ENCODE measurements at places on chromosomes 13 and 19.

DNA sequence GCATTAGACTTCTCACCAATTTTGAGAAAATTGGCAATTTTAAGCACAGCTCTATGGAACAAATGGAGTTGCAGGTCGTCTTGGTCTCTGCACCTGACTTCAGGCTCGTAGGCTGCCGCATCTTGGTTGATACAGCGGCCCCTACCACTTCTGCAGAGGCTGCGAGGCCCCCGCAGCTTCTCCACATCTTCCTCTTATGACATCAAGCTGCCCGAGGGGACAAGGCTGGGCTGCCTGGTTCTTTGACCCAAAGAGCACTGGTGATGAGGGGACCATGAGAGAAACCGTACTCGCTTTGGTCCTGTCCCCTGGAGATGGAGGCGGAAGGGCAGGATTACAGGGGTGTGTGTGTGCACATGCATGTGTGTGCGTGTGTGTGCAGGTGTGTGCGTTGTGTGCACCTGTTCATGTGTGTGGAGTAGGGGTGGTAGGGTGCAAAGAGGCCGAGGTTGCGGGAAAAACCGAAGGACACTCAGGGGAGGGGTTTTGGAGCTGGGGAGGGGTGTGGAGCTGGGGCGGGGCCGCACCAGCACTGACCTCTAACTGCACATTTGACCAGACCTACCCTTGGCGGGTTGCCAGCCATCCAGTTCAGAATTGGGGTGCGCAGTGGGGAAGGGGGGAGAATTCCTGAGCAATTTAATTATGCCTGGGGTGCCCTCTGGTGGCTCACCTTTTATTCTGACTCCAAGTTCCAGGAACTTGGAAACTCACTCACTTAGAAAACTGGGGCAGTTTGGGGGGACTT is 65.1 kb upstream of the ARHGEF7 start:
- peak; percentile 29 for DNase-seq

- no peak for DNase-seq
Measured at GRCh38 chr13:113792886-113793717, 34.1 kb downstream of the TMEM255B start.

GRCh38 chr19:2037651-2038255 is 13.3 kb downstream of the MKNK2 start:
- DNase-seq = no peak

DNA sequence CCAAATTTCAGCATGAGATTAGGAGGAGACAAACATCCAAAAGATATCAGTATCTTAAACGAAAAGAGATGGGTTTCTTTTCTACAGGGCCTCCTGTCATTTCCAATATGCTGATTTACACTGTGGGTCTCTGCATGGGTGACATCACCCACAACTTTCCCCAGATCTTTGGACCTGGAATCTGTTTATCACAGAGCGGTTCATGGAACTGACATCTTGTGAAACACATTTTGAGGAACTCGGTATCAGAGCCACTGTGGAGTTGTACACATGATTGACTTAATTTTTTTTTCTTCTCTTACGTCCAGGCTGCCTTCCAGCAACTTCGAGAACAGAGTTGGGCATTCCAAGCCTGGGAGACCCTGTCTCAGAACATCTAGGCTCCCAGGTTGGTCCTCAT is 80.2 kb upstream of the SERP2 start:
- DNase-seq = no peak

GRCh38 chr19:41114132-41114531 is at the start of gene CYP2F1:
CYP2F1 (plus strand) TSS chr19:41114432; CDS start chr19:41116189, 1,757 bp downstream.
- DNase-seq = no peak

DNA sequence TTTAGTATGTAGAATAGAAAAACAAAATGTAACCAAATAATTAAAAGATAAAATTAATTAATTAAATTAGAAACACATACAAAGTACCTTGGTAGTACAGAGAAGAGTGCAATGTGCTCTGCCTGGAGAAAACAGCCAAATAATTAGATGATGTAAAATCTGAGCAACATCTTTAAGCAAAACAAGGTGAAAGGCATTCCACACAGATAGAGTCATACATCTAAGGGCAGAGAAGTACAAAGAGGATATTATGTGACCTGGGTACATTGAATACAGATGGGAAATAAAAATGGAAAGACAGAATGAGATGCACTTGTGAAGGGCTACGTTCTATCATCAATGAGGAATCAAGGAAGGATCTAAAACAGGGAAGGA is 25.2 kb upstream of the FNDC3A start:
- DNase-seq = peak; percentile 28

DNA sequence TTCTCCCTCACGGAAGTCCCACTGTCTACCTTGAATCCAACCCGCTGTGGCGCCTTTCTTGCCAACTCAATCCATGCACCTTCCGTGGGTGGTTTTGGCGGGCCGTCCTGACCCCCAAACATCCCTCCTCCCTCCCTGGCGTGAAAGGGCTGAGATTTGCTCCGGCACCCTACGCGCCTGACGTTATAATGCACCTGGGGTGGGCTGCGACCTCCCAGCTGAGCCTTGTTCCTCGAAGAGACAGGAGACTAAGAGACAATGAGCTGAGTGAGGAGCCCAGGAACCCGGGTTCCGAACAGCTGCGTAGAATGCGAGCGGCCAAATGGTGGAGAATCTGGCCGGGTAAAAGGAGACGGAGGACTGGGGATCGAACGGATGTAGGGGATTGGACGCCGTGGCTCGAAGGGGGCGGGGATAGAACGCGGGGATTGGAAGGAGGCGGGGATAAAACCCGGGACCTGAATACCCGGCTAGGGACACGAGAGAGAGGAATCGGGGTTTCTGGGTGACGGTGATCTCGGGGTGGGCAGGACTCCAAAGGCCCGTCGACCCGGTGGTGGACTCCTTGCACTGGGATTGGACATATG is at the start of gene CPT1C:
Gene CPT1C, plus strand, starts transcription at position 461 of the 587 bp plus-strand sequence. CDS start 1,137 bp downstream, outside the sequence.
- DNase-seq = peak; percentile 75

DNA sequence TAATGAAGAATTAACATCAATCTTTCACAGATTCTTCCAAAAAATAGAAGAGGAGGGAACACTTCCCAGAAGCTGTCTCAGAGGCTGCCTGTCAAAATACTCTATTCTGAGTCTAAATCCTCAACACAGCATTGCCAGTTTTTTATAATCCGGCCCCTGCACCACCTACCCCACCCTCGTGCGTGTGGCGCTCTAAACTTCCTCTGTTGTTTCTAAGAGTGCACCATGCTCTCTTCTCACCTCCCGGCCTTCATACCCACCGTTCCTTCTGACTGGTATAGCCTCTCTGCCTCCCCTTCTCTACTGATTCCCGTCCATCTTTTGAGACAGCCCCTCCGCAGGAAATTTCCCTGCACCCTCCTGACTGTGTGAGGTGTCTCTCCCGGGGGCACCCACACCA is 136.8 kb downstream of the KATNAL1 start:
- no peak for DNase-seq

- DNase-seq = no peak
Measured at GRCh38 chr13:112452380-112453206, 76.4 kb downstream of the SPACA7 start.

DNA sequence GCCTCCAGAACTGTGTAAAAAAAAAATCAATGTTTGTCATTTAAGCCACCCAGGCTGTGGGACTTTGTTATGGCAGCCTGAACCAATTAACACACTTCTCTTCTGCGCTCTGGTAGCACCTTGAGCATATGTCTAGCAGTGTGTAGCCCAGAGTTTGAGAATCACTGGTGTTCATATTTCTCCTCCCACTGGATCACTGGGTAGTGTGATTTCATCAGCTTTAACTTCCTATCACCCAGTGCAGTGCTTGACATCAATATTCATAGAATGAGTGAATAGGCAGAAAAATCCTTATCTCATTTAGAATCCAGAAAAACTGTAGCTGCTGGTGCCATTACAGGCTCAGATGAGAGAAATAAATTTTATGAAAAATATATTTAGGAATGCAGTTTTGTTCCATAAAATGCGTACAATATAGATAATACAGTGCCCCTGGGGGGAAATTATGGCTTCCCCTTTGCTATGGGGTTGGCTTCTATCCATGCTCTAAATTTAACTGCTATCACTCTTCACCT is 30.7 kb upstream of the WASF3 start:
- DNase-seq = no peak

DNA sequence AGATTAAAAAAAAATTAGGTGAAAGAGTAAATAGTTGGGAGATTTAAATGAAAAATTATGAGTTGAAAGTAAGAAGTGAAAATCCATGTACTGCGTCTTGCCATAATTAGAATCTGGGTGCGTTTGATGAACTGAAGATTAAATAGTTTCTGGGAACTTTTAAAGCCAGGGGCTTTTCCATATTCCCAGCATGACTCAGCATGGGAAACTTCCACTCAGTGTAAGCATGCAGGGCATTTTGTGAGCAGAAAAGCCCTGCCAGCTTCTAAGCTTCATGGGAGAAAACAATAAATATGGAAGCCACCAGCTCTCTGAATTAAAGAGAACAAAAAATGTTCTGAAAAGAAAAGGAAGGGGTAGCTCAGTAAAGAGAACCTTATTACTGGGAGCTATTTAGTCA is 62.0 kb upstream of the EDNRB start:
- DNase-seq = peak; percentile 76

- no peak for DNase-seq
Measured at GRCh38 chr19:34681478-34681877, 4.0 kb downstream of the ZNF302 start.

- no peak for DNase-seq
Measured at GRCh38 chr13:111318386-111318785, 2.1 kb upstream of the TEX29 start.

DNA sequence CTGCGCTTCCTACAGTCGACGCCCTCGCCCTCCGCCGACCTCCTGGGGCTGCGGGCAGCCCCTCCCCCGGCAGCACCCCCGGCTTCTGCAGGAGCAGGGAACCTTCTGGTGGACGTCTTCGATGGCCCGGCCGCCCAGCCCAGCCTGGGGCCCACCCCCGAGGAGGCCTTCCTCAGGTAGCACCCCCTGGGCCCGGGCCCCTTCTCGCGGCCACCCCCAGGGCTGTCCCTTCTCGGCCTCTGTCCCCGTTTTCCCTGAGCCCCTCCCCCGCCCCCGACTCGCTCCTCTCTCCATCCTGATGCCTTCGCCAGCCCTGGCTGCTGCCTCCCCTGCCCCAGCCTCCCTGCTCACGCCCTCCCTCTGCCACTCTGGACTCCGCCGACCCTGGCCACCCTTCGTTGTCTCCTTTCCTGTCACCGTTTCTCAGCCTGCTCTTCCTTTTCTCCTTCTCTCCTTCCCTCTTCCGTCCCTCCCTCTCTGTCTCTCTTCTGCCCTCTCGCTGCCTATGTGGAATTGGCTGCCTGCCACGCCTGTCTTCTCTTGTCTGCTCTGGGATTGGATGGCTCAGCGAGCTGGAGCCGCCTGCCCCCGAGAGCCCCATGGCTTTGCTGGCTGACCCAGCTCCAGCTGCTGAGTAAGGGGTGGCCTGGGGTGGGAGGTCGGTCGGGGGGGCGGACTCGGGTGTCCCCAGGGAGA is 11.0 kb downstream of the FUZ start:
- DNase-seq = peak; percentile 86

DNA sequence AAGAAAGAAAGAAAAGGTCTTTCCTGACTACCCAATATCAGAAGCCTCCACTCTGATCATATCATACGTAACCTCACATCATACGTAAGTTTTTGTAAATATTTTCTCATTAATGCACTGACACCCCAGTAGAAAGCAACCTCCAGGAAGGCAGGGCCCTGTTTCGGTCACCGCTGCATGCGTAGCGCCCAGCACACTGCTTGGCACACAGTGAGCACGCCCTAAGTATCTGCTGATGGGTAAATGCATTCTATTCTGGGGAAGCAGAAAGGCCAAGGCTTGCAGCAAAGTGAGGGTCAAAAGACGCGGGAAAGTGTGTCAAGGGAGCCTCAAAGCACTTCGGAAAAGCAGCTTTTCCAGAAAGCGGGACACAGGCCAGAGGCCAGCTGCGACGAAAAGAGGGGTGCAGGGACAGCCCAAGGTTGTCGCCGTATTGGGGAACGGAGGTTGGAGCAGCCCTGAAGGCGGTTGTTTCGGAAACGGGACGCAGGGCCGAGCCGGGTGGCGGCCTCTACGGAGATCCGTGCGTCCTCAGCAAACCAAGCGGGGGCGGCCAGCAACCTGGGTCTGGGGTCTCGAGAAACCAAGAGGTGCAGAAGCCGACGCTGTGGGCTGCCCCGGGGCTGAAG is 463 bp downstream of the SUGP1 start:
- DNase-seq = no peak

- peak; percentile 48 for DNase-seq
Measured at GRCh38 chr13:19587635-19588300, 26.4 kb upstream of the TPTE2 start.

DNA sequence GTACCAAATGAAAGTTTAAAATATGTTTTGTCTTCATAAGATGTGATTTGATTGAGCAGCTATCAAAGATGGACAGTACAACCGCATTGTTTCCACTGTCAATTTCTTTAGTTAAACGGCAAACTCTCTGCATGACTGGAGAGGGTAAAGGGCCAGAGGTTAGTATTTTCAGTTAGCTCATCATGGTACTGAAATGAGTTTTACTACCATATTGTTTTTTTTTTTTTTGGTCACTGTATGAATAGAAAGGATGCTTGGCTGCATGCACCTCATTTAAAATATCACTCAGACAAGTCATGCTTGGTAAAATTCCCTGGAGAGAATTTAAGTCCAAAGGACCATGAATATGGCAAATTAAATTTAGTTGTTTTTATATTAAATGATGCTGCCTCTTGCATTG is 942.1 kb upstream of the SPRY2 start:
- no peak for DNase-seq

DNA sequence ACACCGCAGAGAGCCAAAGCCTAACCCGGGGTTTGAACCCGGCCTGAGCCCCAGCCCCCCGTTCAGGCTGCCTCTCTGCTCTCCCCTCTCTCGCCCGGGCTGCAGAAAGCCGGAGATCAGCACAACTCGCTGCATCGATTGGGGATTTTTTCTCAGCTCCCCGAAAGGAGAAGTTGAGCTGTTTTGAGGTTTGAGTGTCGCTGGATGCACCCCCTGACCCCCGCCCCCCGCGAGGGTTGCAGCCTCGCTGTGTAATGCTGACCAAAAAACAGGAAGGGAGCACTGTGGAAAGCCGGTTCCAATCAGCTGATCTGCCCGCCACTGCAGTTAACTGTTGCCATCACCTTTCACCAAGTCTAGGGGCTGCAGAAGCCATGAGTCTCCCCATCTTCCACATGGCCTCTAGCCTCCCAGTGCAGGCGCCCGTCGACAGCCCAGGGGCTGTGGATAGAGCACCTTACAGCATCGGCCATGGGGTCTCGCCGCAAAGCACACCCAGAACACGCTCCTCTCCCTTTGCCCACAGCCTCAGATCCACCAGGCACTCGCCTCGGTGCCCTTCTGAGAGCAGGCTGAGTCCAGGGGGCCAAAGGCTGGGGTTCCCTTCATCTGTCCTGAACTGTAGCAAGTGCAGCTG is 34.5 kb downstream of the MYO9B start:
- DNase-seq = no peak

DNA sequence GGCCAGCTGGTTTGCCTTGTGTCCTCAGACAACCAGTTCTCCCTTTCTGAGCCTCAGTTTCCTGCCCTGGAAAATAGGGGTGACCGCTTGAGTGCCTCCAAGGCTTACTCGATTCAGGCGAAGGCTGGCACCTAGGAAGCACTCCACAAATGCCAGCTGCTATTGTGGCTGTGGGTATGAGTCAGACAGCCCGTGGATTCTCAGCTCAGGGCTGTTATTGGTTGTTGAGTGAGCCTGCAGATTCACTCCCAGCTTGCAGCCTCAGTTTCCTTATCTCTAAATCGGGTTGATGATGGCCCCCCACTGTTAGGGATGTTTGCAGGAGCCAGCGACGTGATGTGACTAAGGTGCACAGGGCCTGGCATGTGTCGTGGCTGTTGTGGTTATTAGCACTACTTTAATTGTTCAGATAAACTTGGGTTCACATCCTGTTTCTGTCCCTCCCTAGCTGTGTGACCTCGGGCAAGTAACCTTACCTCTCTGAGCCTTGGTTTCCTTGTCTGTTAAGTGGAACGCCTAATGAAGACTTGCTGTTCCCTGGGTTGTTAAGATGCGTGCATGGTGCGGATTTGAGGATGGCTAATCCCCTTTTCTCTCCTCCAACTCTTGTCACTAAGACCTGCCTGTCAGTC is 2.4 kb downstream of the MARK4 start:
- peak; percentile 22 for DNase-seq
